ENCODE measurements at places on chromosomes 3 and 15.

GRCh38 chr3:9316881-9317361 is 45.9 kb upstream of the THUMPD3 start:
- no peak for DNase-seq

GRCh38 chr15:74402873-74403587 is 30.7 kb downstream of the SEMA7A start:
- DNase-seq = no peak

GRCh38 chr15:100898661-100899462 is 19.2 kb downstream of the ALDH1A3 start:
- DNase-seq = no peak

GRCh38 chr15:77783636-77784035 is 150.9 kb upstream of the LINGO1 start:
- DNase-seq = no peak

- DNase-seq = no peak
Observed at GRCh38 chr15:67152429-67152828, 87.0 kb downstream of the SMAD3 start.

DNA sequence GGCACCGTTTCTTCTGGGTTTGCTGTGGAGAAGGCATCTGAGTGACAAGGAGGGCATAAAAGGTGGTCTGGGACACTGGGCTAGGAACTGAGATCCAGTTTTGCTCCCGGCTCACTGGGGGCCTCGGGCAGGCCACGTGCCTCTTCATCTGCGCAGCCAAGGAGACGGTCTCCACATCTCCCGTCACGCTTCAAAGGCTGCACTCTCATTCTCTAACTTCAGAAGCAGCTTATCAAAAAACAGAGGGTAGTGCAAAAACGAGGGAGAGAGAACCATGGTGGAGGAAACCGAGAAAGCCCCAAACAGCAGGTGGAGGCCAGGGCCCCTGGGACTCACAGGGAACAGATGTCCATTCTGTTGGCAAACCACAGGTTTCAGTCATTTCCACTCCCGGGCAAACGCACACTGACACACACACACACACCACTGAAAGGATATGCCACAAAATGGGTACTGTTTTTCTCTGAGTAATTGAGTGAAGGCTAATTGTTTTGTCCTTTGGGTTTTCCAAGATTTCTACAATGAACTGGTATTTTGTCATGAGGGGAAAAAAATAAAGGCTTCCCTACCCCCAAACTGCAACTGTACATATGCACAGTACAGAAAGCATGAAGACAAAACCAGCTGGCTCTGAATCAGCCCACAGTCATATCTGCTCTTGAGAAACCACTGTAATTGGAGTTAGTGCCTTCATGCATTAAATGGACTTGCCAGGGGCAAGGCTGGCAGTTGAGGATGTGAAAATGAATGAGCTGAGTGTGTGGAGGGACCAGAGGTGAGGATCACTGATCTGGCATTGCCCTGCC is 71.9 kb downstream of the MGLL start:
- DNase-seq = no peak

- DNase-seq = no peak
Observed at GRCh38 chr3:192831111-192831644, 86.5 kb downstream of the MB21D2 start.

- DNase-seq = no peak
Observed at GRCh38 chr3:114127517-114127916, 51.3 kb downstream of the DRD3 start.

GRCh38 chr15:95975212-95975611 is 355.3 kb upstream of the NR2F2 start:
- no peak for DNase-seq

DNA sequence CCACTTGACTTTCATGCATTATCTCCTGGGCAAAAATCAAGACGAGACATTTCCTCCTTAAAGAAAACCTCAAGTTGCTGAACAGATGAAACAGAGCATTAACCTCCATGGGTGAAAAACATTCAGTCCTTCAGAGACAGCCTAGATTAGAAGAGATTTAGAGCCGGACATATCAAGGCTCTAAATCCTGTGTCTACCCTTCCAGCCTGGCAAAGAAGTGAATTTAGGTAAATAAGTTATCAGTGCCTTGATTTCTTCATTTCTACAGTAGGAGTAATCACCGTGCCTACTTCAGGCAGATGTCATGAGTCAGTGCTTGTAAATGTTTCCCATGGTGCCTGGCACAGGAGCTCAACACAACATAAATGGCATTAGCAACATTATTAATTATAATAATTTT is 159.3 kb upstream of the PRICKLE2 start:
- no peak for DNase-seq

DNA sequence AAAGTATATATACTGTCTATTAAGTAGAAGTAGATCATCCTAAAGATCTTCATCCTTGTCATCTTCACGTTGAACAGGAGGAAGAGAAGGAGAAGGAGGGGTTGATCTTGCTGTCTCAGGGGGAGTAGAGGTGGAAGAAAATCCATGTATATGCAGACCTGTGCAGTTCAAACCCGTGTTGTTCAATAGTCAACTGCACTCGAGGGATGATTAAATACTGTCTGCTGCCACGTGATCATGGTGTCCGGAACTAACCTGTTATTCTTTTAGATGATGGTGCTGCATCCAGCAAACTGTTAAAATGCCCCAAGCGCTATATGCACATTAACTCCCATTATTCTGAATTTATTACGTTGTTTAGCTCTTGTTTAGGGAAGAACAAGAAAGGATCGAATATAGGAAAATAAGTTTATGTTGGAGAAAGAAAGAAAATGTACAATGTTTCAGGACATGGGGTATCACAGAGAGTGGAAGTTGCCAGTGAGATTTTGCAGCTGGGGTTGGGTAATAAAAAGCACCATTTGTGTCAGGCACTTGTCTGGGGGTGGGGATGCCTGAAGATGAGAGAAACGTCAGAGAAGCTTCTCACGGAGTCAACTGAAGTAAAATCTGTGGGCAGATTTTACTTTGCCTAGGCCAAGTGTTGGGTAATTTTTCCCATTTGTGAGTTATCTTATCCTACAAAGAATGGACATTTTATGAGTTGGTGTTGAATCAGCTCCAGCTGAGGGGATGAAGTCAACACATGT is 229.2 kb downstream of the RYR3 start:
- DNase-seq = no peak

DNA sequence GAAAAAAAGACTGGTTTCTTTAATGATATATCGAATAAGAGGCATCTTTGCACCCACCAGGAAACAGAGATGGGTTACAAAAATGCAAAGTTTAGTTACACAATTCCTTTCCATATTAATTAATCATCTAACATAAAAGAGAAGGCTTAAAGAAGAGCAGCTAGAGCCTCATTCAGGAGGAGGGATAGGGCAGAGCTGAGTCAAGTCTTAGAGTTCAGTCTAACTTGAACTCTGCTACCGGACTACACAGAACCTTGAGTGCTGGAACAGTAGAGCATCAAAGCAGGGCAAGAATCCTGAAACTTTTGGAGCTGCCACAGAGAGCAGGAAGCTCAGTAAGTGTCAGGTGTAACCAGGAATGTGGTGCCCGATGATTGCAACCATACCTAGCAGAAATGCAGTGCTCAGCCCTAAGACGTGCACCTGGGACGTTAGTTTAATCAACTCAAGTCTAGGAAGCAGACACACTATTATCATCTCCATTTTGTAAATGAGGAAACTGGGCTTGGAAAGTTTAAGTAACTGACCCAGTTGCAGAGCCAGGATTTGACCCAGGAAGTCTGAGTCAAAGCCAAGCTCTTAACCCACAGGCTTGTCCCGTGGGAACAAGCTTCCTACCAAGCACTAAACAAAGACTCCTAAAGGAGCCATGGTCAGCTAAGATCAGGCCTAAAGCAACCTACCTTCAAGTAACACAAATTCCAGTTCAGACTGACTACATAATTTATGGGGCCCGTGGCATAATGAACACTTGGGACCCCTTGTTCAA is 187.4 kb downstream of the FOXP1 start:
- no peak for DNase-seq

- no peak for DNase-seq
Observed at GRCh38 chr3:71369701-71370391, 213.7 kb downstream of the FOXP1 start.

DNA sequence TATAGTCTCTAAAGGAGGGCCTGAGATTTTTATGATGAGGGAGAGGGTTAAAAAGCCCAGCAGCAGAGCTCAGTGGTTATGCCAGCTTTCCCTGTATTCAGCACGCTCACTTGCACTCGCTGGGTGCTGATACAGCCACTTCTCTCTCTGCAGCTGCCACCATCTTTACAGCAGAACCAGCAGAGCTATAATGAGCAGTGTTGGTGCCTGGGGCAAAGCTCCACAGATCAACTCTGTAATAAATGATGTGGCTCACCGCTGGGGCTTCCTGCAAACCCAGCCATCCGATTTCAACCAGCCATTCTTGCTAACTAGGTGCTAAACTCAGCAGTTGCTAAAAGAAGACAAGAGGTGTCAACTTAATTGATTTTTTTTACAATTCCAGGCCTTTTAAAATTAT is 48.0 kb downstream of the ARNT2 start:
- no peak for DNase-seq
